ENCODE measurements at places on chromosomes 11 and 22.

- DNase-seq: no peak
Observed at GRCh38 chr11:11414996-11415395, 61.9 kb upstream of the CSNK2A3 start.

DNA sequence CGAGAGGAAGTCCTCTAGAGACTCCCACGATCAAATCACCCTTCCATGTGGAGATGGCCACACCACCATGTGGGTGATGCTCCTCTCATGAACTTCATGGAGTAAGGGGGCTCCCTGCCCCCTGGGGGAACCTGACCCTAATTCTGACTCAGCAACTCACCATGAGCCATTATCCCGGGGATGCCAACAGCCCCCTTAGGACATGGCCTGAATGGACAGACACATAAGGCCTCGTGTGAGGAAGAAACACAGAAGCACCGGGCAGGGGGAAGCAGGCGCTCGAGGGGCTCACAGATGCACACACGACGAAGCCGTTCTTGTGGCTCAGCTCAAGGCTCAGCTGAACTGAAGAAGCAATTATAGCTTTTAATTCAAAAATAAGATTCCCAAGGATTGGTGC lies 99.5 kb upstream of the BID start:
- DNase-seq: no peak

- DNase-seq: no peak
Observed at GRCh38 chr11:132186699-132187098, 816.3 kb downstream of the NTM start.

DNA sequence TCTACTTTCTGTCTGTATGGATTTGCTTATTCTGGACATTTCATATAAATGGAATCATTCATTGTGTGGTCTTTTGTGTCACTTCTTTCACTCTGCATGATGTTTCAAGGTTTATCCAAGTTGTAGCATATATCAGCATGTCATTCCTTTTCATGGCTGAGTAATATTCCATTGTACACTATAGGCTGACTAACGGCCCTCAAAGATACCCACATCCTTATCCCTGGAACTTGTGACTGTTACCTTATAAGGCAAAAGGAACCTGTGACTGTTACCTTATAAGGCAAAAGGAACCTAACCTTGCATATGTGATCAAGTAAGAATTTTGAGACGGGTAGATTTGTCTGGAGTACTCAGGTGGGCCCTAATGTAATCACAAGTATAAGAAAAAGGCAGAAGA lies 111.8 kb downstream of the CSNK2A3 start:
- no peak for DNase-seq

DNA sequence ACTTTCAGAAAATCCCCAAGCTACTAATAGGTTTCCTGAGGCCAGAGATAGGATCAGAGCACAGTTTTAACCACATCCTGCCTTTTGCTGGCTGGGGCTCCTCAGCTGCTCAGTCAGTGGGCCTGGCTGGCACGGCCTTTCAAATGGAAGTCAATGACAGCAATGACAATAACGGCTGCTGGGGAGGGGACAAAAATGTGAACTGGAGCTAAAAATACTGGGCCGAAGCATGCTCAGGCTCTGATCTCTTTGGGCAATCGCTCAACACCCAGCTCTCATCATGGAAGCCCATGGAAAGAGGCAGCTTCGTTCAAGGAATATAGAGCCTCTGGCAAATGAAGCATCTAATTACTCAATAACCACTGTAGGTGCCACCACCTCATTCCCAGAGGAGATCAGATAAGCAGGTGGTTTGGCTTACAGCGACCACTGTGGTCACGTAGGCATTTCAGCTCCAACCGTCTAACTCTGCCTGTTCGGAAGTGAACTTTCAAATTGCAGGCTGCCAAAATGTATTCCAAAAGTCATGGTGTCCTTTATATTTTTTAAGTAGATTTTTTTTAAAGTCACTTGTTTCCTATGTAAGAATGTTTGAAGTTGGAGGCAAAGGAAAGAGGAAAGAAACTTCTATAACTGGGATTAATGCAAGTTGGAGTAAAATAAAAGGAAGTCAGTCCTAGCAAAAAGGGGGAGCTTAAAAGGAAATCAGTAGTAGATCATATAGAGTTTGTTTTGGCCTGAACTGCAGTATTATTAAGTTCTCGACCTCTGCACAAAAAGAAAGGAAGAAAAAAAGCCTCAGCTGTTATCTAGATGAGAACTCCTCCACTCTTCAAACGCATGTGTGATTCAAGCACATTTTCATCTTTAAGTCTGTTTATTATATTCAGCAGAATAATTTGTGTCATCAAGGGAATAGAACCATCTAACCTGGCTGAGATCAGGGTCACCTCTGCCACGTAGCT lies 14.1 kb downstream of the WT1 start:
- DNase-seq: no peak

GRCh38 chr11:62615521-62615920 lies 2.5 kb downstream of the ROM1 start:
- no peak for DNase-seq

All from NCI-H1694 treated with DMSO at 0.1 percent for 48 hours (cell line).